Activated naive CD8-positive, alpha-beta T cell treated with anti-CD3 and anti-CD28 coated beads, Interleukin-2, amount 50 U/mL, for 24 hours (primary cell): ENCODE measurements at places on chromosomes 4 and X.

DNA sequence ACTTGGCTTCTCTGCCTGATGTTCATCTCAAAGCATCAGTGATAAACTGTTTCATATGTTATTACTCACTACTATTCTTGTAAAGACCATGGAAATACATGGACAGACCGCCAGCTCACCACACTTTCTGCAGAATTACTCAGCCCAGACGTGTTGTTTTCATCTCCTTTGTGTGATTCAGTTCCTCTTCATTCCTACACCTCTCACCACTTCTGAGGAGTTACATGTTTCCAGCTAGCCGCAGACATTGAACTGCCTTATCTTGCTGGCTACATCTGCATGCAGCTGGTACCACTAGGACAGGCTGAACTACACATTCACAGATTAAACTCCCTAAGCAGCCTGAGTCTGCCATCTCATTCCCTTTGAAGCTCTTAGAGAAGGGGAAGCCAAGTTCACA is 443.2 kb upstream of the FGF16 start:
- DNase-seq: peak; percentile 1

DNA sequence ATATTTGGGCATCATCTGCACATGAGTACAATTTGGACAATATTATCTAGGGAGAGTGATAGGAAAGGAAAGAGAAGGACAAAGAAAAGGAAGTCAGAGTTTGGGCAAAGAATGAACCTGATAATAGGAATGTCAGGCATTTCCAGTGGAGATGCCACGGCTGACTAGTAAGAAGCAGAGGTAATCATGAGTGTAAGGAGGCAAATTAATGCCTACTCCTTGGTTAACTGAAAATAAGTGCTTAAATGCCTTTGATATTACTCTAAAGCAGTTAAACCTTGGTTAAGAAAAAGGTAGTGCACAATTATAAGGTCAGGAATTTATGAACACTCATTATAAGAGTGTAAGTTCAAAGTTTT is 99.2 kb upstream of the DDIT4L start:
- DNase-seq: no peak

DNA sequence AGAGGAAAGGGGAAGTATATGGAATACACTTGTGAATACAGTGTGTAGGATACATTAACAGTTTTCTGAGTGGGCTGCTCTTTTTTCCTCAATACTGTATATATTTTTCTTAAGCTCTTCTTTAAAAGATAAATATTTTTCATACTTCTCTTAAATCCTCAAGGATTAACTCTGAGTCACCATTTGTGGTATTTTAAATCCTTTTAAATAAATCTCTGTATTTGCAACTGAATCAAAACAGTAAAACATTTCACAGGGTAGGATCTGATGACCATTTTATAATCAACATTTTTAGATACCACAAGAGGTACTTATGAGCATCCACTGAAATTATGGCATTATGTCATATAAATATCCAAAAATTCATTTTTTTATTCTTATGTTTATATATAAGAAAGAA is 87.6 kb downstream of the GAB1 start:
- no peak for DNase-seq

GRCh38 chrX:21469071-21469470 is 94.9 kb downstream of the CNKSR2 start:
- no peak for DNase-seq

GRCh38 chrX:78322863-78323262 is 4.5 kb downstream of the CYSLTR1 start:
- DNase-seq: no peak

DNA sequence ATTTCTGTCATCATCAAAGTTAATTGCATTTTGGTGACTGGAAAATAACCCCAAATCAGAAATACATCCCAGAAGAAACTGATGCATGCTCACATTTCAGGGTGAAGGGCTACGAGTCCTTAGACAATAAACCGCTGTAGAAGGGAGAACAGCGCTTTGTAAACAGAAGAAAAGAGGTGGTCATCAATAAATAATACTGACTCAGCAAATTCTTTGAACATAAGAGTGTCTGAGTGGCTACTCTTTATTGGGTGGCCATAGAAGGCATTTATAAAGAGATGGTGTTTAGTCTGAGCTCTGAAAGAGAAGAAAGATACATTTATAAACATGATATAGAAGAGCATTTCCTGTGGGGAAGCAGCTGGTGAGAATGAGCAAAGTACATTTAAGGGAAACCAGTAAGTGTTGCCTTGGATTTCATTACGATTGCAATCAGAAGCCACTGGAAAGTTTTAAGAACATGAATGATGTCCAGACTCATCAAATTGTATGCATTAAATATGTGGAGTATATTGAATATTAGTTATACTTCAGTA is 246.9 kb upstream of the GIMD1 start:
- no peak for DNase-seq

GRCh38 chr4:17058916-17059741 is 160.7 kb upstream of the LDB2 start:
- DNase-seq: no peak

DNA sequence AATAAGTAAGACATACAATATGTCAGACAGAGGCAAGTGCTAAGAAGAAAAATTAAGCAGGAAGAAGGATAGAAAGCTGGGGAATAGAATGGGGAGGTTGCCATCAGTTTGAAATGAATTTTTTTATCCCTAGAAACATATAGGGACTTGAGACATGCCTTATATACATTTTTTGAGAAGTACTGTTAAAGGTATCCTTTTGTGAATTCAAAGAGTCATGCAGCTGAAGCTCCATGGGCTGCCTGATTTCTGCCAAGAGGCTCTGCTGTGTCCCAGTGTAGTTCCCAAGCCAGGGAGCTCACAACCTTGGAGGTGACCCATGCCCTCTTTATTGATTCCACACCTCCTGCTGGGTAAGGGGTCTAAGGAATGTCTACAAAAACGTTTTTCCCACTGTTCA is 564.6 kb upstream of the DIPK2B start:
- DNase-seq: no peak

GRCh38 chr4:88752076-88752463 is 54.4 kb upstream of the NAP1L5 start:
- no peak for DNase-seq

- DNase-seq: no peak
Observed at GRCh38 chrX:41198410-41198809, 113.2 kb downstream of the USP9X start.

- no peak for DNase-seq
Observed at GRCh38 chr4:179709961-179710624, 2267.9 kb upstream of the AGA start.
